Sciatic nerve (tissue), 2 donors: ENCODE measurements at places on chromosomes 16 and 17. TPM values are rescaled to one million over a fixed set of nuclear protein-coding genes. Genes with fewer than 3 reads are reported as not detected.

Gene OR1A1
- not detected for total RNA-seq

Gene RNF112
- 3.9 TPM for total RNA-seq

Gene SLC16A13
- total RNA-seq: 1.8 TPM

Gene OTOP2
- total RNA-seq: not detected

Gene TOM1L1
- total RNA-seq: 15.3 TPM

Gene TXNL4B
- 18.8 TPM for total RNA-seq

Gene GGA3
- total RNA-seq: 75.0 TPM

Gene CCDC200
- 0.62 TPM for total RNA-seq

Gene ENGASE
- total RNA-seq: 57.3 TPM

Gene ADGRG3
- total RNA-seq: 4.6 TPM

Gene HOXB7
- total RNA-seq: 8.1 TPM

Gene CAPNS2
- total RNA-seq: 2.5 TPM

Gene C1QTNF8
- total RNA-seq: not detected

Gene DNAJA3
- total RNA-seq: 27.8 TPM

Gene C16orf46
- 2.3 TPM for total RNA-seq

Gene TP53TG3C
- total RNA-seq: not detected

Gene CLEC3A
- not detected for total RNA-seq

Gene MTSS2
- 75.9 TPM for total RNA-seq

Gene NAGS
- total RNA-seq: 0.58 TPM

Gene AURKB
- total RNA-seq: 48.5 TPM

Gene KRT25
- total RNA-seq: not detected

Gene MMP25
- 9.1 TPM for total RNA-seq

Gene CCDC57
- 50.6 TPM for total RNA-seq

Gene PRR35
- not detected for total RNA-seq

Gene SMG6
- 58.7 TPM for total RNA-seq

Gene TP53TG3E
- total RNA-seq: not detected

Gene EZH1
- total RNA-seq: 105 TPM

Gene GAST
- not detected for total RNA-seq

Gene TP53TG3B
- not detected for total RNA-seq

Gene NOXO1
- total RNA-seq: not detected

Gene MAF
- 168 TPM for total RNA-seq

Gene TEKT3
- 3.5 TPM for total RNA-seq

Gene GLIS2
- 39.4 TPM for total RNA-seq

Gene CACNG5
- total RNA-seq: not detected

Gene TBC1D3I
- total RNA-seq: 0.36 TPM

Gene P2RX5
- 1.8 TPM for total RNA-seq

Gene DNAI2
- total RNA-seq: not detected

Gene MT1A
- total RNA-seq: 1.8 TPM

Gene C1QL1
- 6.0 TPM for total RNA-seq

Gene LLGL2
- 11.0 TPM for total RNA-seq

Gene KRTAP1-1
- total RNA-seq: not detected

Gene CA7
- not detected for total RNA-seq

Gene ERI2
- 16.5 TPM for total RNA-seq

Gene TEX19
- not detected for total RNA-seq

Gene ACSM3
- total RNA-seq: 2.8 TPM

Gene TEKT1
- 0.89 TPM for total RNA-seq
